NCI-H2029 treated with DMSO at 0.1 percent for 48 hours (cell line): ENCODE measurements at places on chromosomes 6 and 20.

DNA sequence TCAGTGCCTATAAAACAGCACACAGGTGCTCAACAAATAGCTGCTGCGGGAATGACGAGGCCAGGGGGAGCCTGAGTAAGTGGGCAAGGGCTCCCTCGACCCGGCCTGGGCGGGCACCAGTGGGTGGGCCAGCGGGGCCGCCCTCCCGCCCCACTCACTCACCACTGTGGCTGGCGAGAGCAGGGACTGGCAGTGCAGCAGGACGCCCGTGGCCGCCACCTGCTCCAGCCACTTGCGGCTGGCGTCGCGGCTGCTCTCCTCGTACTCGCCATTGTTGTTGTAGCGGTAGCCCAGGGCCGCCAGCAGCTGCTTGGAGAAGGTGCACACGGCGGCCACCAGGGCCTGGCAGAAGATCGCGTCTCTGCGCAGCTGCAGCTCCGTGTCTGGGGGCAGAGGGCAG lies 191.5 kb downstream of the PREX1 start:
- DNase-seq = no peak

DNA sequence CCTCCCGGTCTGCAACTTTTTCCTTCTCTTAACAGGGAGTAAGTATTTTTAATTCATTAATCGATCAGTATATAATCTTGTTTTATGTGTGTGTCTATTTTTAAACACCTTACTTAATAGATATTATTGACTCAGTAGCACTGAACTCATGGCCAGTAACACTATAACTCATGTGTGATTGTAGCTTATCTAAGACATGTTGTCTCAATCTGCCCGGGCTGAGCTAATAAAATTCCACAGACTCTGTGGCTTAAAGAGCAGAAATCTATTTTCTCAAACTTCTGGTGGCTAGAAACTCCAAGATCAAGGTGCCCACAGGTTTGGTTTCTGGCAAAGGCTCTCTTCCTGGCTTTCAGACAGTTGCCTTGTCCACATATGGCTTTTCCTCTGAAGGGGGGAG lies 68.8 kb upstream of the TNFAIP3 start:
- DNase-seq = no peak

DNA sequence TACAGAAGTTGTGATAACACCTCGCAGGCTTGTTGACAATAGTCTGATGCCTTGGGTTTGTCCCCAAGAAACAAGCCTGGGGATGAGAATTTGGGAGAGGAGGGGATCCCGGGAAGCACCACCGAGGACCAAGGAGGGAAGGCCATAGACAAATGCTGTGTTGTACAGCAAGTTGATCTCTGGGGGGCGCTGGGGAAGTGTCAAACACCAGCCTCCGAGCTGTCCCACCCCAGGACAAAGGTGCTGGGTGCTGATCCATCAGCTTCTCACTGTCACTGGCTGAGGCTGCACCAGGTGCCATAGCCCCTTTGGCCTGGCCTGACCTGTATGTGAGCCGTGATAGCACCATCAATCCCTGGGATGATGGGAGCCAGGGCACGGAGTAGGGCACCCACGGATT lies 64.0 kb downstream of the SYNDIG1 start:
- no peak for DNase-seq

DNA sequence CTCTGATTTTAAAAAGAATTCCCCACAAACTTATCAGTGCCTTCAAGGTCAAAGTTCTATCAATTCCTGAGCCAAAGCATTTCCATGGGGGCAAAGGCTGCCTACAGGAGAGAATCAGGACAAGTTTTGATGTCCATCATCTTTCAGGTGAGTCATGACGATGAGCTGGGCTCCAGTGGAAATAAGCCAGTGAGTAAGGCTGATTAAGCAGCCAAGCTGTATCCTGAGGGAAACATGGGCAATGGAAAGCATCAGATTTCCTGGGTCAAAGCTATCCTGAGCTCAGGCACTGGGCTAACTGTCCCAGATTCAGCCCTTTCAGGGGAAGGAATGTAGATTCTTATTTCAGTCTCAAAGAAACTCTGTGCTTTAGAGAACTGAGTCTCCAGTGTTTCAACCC lies 377.4 kb downstream of the CD109 start:
- DNase-seq = no peak
